ENCODE measurements at places on chromosomes 16 and 17.

DNA sequence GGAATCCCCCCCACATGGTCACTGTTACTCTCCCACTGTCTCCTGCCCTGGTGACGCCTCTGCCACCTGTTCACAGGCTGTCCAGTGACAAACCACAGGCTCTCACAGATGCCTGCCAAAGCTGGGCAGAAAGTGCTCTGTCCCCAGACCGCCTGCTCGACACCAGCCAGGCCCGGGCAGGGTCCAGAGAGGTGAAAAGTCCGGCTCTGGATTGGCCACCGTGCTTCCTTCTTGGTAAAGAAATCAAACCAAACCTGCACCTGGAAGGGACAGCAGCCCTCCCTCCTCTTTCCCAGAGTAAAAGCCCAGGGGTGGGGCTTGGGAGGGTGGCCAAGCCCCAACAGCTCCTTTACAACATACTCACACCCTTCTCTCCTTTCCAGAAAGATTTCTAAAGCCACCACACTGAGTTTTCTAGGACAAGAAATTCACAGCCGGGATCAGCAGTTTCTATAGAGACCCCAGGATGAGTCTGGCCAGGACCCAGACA, 6.2 kb downstream of the PCGF2 start:
- DNase-seq: no peak

DNA sequence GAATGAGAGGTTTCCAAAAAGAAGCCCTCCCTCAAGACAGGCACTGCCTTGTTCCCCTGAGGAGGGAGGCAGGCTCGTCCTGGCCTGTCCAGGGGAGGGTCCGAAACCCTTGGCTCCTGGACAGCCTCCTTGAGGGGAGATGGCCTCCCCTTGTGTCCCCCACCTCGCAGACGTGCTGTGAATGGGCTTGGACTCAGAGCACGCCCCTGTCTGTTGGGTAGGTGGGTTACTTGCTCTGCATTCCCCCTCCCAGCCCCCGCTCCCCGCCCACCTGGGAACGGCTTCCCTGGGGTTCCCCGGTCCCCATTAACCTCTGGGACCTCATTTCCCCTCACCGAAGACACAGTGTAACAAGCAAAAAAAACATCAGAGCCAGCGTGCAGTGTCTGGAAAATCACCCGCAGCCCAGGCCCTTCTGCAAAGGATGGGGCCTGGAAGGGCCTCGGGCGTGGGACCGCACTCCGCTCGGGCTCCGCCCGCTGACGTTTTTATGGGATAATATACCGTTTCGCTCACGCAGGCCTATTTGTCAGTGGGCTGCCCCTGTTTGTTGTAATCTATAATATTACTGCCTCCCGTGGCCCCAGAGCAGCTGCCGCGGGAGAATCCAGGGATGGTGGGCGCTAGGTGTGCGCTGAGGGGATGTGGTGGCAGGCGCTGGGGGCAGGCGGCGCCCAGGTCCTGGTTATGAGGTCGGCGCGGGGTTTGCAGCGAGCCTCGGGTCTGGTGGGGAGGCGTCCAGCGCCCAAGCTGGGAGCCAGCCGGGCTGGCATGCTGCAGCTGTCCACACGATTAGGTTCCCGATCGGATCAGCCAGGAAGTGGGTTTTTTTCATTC, 11.1 kb downstream of the BAHCC1 start:
- DNase-seq: no peak

- DNase-seq: no peak
Measured at GRCh38 chr17:31460226-31460721, 68.8 kb downstream of the RAB11FIP4 start.

DNA sequence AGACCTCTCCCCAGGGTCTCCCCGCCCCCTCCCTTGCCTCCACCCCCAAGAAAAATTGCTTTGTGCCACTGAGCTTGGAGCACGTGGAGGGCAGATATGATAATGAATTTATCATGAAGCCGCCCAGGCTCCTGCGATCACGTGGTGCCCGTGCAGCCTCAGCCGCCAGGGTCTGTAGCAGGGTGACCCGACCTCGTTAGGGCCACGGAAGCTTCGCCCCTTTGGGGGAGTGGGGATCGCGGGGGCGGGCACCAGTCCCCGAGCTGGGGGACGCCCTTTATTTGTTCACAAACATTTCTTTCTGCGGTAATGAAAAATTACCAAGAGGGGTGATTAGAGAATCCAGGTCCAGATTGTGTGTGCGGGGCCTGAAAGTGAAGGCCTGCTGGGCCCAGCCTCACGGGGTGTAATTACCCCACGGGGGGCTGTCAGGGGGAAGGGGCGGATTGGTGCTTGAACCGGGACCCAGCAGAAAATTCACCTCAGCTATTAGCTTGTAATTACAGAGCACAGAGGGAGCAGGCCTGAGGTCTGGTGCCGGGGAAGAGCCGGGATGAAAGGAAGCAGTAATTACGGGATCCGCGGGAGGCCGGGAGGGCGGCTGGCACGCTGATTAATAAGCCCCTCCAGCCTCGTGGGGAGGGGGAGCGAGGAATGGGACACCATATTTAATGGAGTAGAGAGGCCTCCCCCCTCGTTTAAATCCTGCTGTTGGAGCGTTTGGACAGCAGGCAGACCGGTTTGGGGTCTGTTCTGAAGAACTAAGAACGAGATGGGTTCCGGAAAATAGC, 13.3 kb downstream of the GSE1 start:
- no peak for DNase-seq

GRCh38 chr16:74034862-74035261, 261.8 kb upstream of the PSMD7 start:
- no peak for DNase-seq

DNA sequence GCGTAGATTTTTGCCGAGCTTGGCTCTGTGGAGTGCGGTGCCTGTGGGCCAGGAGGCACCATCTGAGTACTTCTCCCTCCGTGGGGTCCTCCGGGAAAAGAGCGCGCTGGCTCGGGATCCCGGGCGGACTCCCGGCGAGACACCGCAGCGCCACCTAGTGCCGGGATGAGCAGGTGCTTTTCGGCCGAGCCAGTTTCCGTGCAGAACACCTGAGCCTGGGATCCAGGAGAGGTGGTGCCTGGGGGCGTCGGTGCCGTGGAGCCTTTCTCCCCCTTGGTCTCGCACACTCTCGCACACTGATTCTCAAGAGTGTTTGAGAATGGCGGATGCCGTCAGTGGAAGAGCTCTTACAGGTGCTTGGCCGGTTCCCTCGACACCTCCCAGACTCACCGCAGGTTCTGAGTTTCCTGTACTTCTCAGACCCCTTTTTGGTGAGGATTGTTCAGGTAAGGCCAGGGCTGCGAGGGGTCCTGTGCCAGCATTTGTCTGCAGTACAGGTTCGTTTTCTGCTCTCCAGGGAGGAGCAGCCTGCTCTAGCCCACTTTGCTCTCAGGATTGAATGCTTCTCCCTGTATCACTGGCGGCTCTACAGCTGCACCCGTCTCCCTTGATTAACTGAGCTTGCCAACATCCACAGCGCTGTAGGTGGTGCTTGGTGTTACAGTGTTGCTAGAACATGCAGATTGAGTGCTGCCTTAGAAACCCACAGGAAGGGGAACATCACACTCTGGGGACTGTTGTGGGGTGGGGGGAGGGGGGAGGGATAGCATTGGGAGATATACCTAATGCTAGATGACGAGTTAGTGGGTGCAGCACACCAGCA, 23.3 kb downstream of the TBCD start:
- peak; percentile 27 for DNase-seq

GRCh38 chr16:85567101-85567866, 45.8 kb upstream of the GSE1 start:
- DNase-seq: no peak

DNA sequence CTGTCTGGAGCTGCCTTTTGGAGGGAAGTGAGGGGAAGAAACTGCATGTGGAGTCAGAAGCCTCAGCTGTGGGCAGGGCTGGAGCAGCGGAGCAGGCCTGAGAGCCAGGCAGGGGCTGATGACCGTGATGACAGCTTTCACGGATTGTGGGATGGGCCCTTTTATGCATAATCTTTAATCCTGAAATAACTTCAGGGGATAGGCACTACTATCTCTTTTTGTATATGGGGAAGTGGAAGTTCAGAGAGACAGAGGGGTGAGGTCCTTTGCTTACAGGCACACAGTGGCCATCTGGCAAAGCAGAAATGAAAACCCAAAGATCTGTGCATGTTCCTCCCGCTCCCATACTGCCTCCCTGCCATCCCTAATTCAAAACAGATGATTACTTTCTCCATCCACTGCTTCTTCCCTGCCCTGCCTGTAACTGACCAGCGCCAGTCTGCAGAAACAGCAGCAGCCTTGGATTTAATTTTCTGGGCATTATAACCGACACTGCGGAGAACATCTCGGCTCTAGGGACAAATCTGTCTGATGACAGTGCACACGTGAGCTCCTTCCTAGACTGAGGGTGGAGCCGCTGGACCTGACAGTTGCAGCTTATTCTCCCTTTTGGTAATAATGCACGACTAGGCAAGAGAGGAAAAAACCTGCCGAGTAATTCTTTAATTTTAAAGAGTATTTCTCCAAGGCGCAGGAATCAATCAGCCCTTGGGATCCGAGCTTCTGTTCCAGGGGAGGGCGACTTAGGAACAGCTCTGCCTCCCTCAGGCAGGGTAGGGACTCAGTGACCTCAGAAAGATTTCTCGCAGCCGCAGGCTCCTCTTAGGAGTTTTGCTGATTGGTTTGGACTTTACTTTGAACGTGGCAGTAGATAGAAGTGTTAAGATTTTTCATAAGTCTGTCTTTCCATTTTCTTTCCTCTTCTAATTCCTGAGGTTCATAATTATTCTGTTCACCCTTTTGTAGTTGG, 95.4 kb downstream of the UTP18 start:
- no peak for DNase-seq

DNA sequence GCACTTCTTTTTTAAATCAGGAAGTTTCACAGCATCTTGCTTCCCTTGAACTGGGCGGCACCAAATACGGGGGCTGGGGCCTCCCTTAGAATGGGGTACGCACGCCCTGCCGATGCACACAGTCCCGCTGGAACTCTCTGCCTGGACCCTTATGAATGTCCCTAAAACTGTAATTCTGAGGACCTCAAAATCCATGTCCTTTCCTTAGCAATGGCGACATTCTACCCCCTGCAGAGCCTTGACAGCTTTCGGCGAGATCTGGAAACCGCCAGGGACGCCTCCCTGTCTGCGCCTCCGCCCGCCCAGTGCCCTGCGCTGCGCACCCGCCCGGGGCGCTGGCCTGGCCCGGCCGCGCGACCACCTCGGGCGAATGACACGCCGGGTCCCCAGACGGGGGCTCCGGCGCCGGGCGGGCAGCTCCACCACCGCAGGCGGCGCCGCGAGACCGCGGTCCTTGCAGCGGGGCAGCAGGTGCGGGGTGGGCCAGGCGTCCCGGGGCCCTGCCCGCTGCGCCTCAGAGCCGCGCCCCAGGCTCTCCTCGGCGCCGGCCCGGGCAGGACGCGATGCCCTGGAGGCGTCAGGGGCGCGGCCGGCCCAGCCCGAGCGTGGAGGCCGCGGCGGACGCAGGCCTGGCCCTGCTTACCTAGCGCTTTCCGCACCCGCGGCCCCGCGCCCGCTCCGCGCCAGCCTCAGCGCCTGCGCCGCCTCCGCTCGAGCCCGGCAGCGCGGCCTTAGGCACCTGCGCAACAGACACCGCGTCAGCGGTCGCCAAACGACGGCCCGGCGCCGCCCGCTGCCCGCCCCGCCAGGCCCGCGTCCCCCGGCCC, 548 bp downstream of the HAGH start:
- DNase-seq: peak; percentile 58

GRCh38 chr16:10561425-10561824, 19.0 kb downstream of the EMP2 start:
- DNase-seq: no peak

DNA sequence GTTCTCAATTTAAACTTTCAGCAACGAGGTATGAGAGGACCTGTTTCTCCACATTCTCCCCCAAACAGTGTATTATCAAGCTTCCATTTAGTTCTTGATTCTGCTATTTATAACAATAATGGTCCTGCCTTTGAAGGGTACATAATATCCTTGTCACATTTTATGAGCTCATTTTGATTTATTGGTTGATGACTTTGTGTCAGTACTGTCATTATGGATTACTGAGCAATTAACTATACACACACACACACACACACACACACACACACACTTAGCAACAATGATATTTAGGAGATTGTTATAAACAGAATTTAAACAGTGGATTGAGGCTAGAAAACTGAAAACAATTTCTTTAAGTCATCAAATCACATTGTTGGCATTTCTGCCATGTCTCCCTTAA, 7.0 kb downstream of the TMIGD1 start:
- DNase-seq: no peak

DNA sequence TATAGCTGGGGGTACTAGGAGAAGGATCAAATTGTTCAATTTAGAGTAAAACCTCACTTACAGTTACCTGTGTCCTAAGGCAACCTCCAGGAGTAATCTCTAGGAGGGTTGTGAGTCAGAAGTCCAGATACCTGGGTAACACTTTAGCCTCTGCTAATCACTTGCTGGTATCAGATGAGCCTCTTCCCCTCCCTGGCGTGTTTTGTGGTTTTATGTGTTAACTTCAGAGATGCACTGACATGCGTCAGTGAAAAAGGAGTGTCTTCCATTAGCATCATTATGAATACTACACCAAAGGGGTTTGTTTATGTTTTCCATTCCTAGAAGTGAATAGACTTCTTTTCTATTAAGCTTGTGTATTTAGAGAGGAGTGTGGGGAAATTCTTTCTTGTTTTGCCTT, 208.2 kb downstream of the FTO start:
- DNase-seq: no peak

- no peak for DNase-seq
Measured at GRCh38 chr17:72372185-72372584, 251.4 kb downstream of the SOX9 start.

DNA sequence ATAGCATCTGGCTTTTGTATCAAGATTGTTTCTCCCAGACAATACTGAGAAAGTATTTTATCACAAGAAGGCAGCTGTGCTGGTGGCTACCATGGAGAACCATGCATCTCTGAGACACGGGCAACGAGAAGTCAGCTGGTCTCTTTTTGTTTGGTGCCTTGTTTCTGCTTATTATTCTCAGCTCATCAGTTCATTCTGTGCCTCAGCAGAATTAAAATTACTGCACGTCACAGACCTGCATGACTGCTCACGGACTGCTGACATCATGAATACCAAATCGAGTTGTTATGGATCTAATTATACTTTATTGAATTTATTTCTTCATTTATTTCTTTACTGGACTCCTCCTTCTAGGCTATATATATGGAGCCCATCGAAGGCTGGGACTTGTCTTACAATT, 19.0 kb upstream of the PMP22 start:
- no peak for DNase-seq

GRCh38 chr17:41906465-41907184, 12.1 kb downstream of the ACLY start:
- no peak for DNase-seq

DNA sequence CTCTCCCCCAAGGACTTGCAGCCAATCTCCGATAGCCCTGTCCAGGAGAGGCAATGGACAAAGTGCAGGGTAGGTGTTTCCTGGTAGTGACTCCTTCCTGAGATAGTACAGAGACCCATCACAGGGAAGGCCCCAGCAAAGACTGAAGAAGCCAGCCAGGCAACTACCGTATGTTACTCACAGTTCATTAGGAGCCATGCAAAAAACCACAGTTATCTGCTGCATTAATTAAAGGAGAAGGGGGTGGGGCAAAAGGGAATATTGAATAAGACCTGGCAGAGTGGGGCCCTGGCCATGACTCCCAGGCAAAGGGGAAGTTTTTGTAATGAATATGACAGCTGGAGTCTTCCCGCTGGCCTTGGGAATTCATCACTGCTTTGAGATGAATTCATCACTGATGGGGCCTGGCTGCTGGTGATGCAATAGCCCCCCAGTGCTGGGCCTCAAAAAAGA, 2.5 kb upstream of the SLC13A2 start:
- no peak for DNase-seq

GRCh38 chr16:85982563-85982939, 83.6 kb downstream of the IRF8 start:
- no peak for DNase-seq

GRCh38 chr17:28367641-28368305, 2.3 kb downstream of the VTN start:
- DNase-seq: no peak

GRCh38 chr17:10360578-10360977, 12.2 kb downstream of the MYH13 start:
- DNase-seq: no peak
